ENCODE measurements at places on chromosomes 1 and 21.

DNA sequence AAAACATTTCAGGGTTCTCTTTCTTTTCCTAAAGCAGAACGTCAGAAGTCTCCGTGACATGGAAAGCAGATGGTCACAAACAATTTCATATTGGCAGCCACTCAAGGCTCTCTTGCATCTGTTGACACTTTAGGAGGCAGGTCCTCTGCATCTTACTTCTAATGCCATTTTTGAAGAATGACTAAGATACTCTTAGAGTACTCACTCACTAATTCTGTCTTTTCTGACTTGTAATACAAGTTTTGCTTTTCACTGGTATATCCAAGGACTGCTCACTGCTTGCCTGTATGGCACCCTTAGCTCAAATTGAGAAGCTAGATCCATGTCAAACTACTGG, 68.3 kb downstream of the PRRX1 start:
- DNase-seq, result no peak

GRCh38 chr1:235060607-235061470, 67.8 kb downstream of the TOMM20 start:
- no peak for DNase-seq

- no peak for DNase-seq
Observed at GRCh38 chr21:33249331-33250002, 16.7 kb upstream of the IL10RB start.

GRCh38 chr21:35042836-35043235, 6.3 kb downstream of the RUNX1 start:
- DNase-seq, result no peak

DNA sequence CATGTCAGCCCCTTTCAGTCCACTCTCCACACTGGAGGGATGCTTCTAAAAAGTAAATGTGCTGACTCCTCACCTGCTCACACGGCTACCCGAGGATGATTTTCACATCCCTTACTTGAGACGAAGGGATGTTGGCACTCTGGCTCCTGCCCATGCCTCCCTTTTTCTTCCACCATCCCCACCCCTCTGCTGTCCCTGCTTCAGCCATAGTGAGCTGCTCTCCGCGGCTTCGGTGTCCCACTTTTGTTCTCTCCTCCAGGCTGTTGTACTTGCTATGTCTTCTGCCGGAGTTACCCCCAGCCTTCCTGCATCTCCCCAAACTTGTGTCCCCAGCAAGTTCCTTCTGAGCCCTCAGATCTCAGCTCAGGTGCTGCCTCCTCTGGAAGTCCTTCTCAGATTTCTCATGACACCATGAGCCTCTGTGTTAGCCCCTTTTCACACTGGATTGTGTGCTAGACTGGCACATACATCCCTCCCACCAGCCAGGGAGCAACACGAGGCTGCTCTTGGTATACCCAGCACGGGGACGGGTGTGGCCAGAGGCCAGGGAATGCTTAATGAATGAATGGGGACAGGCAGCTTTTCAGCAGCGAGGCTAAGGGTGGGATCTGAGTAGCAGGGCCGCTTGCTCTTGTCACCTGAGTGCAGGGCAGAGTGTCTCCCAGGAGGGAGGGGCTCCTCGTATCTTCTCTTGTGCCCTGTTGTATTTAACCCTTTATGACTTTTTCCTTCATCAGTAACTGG, 1.3 kb downstream of the ACOT11 start:
- no peak for DNase-seq

- no peak for DNase-seq
Observed at GRCh38 chr1:38241594-38242334, 195.2 kb upstream of the POU3F1 start.

DNA sequence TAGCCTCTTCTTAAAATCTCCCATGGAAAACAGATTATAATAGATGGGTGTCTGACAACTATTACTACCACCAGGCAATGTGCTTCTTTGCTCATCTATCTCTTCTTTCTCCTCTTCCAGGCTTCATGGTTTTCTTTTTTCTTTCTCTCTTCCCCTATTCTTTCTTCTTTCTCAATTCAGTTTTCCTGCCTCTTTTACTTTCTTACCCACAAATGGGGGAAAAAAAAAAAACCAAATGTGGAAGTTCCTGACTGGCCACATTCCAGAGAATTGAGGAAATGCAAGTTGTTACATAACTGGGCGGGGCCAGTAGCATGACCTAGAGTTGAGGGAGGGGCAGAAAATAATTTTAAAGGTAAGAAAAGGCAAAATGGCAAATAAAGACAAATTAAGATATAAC, 10.9 kb upstream of the SMG7 start:
- no peak for DNase-seq

- no peak for DNase-seq
Observed at GRCh38 chr21:45830221-45830640, 151.3 kb upstream of the COL6A1 start.

DNA sequence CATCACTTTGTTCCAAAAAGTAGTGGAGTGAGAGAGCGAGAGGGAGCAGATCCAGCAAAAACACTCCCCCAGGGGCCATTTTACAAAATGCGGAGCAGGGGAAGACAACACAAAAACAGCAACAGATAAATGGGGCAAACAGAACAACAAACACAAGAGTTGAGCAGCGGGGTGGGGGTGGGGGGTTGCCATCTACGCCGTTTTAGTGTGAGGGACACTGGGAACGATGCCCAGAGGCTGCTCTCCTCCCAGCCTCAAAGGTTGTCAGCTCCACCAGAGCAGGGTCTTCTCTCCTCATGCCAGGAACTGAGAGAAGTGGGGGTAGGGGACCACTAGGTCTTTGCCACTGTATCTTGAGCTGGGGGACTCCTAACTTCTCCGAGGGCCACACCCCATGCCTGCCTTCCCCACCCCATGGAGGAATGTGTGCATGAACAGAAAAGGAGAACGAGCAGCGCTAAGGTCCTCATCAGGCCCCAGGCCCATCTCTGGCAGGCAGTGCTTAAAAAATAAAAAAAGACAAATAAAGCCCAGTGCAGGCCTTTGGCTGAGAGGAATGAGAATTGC, 1.3 kb upstream of the PBXIP1 start:
- DNase-seq, result peak; percentile 59

GRCh38 chr1:155044365-155044764, 6.8 kb upstream of the ADAM15 start:
- no peak for DNase-seq

DNA sequence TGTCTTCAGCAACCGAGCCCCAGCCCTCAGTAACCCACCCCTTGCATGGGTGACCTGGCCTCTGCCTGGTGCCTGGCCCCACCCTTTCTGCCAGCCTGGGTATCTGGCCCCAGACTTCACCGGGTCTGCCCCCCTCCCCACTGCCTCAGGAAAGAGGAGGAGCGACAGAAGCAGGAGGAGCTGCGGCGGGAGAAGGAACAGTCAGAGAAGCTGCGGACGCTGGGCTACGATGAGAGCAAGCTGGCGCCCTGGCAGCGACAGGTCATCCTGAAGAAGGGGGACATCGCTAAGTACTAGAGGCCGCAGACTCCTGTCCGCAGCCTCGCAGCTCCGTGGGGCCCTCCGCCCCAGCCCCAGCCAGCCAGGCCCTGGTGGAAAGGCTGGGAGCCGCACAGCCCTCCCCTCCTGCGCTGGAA, 6.1 kb downstream of the TNFRSF25 start:
- DNase-seq, result peak; percentile 86

- no peak for DNase-seq
Observed at GRCh38 chr1:65310078-65310587, 790 bp downstream of the DNAJC6 start.

DNA sequence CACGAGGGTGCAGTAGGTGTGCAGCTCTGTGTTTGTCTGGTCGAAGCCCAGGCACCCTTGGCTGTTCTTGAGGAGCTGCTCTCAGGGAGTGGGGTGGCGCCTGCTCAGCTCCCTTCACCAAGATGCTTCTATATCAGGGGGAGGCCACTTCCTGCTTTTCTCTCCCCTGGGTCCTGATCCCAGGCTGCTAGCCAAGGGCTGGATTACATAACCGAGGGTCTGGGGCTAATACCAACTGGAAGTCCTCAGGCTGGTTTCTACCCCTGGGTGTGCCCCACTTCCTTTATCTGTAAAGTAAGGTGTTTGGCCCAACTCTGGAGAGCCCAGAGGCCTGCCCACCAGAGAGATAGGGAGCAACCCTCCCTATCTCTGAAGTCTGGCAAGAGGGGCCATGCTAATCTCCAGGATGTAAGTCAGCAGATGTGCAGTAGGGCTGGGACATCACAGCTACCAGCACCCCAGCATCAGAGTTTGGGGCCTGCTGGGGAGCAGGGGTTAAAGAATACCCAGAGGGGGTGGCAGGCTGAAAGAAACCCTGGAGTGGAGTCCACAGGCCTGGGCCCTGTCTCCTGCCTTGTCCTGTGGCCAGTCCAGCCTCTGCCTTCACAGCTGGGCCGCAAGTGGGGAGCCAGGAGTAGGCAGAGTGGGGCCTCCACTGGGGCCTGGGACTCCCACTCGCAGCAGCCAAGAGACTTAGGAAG, 2.1 kb downstream of the SELENBP1 start:
- DNase-seq, result no peak

DNA sequence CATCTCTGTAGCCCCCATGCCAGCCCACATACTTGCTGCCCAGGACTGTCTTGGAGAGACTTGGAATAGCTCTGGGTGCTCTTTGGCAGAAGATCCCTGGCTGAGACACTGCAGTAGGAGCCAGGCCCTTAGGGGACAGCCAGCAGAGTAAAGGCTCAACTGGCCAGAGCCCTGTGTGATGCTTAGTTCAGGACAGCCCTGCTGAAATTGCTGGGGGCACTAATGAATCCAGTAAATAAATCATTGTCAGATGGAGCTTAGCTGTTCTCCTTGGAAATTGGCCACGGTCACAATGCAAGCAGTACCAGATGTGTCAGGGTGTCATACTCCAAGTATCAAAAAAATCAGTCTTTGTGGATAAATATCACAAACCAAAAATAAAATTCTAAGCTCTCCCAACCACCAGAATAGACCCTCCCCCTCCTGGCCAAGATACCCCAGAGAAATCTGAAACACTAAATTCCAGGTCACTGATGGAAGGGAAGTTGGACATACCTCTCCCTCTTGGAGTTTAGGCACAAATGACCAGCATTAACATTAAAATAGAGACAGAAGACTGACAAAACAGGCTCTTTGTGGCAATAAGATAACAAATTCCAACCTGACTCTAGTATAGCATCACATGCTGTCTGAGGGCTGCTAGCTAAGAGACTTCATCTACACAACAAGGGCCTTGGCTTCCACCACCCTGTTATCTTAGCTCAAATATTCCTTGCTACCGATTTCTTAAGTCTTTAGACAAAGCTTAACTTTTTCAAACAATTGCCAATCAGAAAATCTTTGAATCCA, 83.2 kb upstream of the DNAH14 start:
- no peak for DNase-seq

GRCh38 chr1:24551960-24552571, 3.8 kb upstream of the NCMAP start:
- no peak for DNase-seq

- no peak for DNase-seq
Observed at GRCh38 chr1:85976516-85977205, 179.9 kb downstream of the COL24A1 start.

GRCh38 chr1:225770561-225771248, 6.9 kb upstream of the SRP9 start:
- DNase-seq, result no peak

DNA sequence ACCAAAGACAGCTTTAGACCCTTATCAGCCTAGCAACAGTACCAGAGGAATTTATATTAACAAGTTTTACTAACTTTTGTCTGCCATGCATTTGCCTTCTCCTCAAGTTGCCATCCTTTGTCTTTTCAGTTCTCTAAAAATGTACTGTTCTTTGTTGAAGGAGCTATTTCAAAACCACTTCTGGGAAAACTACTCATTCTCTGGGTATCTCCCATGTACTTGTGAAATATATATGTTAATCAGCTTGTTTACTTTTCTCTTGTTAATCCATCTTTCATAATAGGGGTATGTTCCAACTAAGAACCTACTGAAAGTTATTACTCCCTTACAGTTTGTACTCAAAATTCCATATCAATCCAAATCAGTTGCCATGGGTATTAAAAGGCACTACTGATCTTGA, 16.3 kb downstream of the DPYD start:
- no peak for DNase-seq

DNA sequence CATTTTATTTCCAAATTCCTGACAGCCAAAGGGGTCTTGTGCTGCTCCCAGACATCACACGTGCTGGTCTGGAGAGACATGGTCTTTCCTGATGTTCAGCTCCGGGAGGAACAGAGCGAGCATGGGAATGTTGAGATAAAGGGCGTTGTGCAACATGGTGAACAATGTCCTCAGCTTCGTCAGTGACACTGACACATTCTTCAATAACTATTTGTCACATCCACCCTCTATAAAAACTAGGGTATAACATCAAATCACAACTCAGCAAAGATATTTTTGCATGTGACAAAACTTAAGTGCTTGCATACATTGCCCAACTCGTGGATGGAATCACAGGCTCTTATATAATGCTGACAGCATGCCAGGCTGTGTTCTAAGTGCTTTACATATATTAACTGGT, 42.4 kb upstream of the GRHL3 start:
- DNase-seq, result no peak

DNA sequence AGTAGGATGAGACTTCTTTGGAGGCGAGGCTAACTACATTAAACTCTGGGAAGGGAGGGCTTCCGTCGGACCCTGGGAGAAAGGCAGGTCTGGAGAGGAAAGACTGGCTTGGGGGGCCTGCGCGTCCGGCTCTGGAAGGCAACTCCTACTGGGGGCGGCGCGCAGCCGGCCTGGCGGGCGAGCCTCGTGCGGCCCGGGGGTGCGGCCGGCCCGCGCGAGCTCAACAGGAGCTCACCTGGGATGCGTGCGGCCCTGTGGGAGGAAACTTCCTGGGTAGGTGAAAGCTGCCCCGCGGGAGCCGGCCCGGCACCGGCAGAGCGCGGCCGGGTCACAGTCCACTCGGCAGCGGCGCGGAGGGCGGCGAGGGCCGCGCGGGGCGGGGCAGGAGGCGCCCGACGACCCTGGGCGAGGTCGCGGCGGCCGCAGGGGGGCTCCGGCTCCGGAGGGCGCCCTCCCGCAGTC, 449 bp downstream of the EPS15 start:
- DNase-seq, result peak; percentile 88

DNA sequence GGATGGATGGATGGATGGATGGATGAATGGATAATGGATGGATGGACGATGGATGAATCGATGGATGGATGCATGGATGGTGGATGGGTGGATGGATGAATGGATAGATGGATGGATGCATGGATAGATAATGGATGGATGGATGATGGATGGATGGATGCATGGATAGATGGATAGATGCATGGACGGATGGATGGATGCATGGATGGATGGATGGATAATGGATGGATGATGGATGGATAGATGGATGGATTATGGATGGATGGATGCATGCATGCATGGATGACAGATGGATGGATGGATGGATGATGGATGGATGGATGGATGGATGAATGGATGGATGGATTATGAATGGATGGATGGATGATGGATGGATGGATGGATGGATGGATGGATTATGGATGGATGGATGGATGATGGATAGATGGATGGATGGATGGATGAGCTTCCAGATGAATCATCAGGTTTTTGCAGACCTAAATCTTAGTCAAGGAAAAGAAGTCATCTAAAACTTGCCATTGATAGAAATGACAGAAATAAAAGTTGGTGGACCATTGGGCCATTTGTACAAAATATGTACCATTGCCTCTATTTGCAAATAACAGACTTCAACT, 175.4 kb upstream of the KLHDC7A start:
- no peak for DNase-seq
